ENCODE measurements at places on chromosomes 16 and 17. TPM values are rescaled to one million over a fixed set of nuclear protein-coding genes. Genes with fewer than 3 reads are reported as not detected.

DNA sequence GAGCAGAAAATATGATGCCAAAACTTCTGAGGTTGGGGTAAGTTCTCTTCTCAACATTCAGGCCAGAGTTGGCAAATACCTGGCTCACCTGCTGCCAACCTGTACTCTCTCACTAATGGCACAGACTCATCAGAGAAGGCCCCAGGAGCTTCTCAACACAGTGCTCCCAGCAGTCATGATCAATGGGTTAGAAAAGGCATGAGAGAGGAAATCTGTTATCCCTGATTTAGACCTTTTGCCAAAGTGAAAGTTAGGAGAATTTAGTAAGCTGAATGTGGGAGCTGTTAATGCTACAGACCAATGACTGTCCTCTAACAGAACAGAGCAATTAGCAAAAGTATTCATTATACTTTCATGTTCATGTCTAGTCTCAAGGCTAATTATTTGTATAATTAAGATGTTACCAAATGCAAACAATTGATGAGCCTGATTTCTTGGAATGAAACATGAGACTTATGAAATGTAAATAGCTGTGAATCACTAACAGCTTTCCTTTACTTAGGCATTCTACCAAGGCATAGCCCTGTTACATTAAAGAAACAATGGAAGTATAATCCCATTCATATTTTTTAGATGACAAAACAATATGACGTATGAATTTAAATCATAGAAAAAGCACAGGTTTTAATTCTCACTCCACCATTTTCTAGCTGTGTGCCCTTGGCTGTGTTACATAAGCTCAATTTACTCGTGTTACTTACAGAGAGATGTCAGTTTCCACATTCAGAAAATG lies 68.7 kb upstream of the MARCHF10 start:
- no peak for DNase-seq

- no peak for DNase-seq
These were observed 237.3 kb downstream of the XYLT1 start for GRCh38 chr16:17233318-17234002.

The KREMEN2 gene
- 0.20 TPM for total RNA-seq

- no peak for DNase-seq
These were observed 62.9 kb upstream of the RCVRN start for GRCh38 chr17:9968008-9968407.

DNA sequence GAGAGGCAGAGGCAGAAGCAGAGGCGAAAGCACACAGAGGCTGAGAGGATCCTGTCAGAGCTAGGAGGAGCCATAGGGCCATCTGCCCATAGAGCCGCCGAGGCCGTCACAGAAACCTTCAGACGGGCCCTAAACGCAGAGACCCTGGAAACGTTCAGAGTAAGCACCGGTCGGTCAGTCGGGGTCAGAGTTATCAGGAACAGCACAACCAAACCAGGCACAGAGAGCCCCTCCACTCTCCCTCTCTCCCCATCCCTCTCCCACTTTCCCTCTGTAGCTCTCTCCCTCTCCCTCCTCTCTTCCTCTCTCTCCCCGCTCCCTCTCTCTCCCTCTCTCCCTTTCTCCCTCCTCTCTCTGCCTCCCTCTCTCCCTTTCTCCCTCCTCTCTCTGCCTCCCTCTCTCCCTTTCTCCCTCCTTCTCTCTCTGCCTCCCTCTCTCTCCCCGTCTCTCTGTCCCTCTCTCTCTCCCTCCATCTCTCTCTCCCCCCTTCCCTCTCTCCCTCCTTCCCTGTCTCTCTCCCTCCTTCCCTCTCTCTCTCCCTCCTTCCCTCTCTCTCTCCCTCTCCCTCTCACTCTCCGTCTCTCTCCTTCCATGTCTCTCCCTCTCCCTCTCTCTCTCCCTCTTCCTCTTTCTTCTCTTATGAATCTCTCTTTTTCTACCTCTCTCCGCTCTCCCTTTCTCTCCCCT lies 138.9 kb downstream of the C16orf95 start:
- DNase-seq: no peak

DNA sequence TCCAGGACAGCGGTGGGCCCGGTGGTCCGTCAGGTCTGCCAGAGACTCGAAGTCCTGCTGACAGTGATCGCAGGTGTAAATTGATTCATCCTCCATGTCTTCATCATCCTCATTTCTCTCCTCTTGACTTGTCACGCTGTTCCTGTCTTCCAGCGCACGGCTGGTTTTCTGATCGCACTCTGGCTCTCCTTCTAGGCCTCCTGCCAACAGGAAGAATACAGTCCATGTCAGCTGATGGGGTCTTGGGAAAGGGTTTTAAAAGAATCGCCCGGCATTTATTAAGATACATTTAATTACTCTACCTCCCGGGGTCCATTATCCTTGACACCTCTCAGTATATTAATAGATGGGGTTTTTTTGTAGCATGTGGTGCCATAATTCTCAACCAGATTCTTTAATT lies 125.1 kb downstream of the ZNF423 start:
- DNase-seq: no peak

The RSKR gene
- total RNA-seq: 12.4 TPM

The FAM20A gene
- 46.5 TPM for total RNA-seq
